Suppressor macrophage treated with lipopolysaccharide for 4 hours (primary cell): ENCODE measurements at places on chromosomes 4 and X.

- DNase-seq = no peak
Observed at GRCh38 chr4:176875446-176875930, 82.8 kb upstream of the VEGFC start.

DNA sequence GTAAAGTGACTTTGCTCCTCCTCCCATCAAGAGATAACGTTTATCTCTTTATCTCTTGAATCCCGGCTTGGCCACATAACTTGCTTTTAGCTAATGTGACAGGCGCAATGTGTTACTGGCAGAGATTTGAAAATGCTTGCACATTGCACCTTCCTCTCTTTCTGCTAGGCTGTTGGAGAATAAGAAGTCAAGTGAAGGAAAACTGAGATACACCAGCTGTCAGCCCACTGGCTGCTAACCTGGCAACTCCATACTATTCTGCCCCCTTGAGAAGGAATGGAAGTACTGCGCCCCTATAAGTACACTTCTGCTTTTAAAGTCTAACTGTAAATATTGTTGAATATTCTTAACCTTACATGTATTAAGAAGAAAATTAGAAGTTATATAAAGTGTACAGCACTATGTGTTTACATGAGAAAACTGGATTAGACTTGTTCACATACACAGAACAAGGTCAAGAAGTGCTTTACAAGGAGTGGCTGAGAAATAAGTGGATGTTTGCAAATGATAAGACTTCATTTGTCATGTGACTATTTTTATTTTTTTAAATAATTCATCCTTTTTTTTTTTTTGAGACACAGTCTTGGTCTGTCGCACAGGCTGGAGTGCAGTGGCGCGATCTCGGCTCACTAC, 424.5 kb upstream of the CTSO start:
- peak; percentile 46 for DNase-seq

DNA sequence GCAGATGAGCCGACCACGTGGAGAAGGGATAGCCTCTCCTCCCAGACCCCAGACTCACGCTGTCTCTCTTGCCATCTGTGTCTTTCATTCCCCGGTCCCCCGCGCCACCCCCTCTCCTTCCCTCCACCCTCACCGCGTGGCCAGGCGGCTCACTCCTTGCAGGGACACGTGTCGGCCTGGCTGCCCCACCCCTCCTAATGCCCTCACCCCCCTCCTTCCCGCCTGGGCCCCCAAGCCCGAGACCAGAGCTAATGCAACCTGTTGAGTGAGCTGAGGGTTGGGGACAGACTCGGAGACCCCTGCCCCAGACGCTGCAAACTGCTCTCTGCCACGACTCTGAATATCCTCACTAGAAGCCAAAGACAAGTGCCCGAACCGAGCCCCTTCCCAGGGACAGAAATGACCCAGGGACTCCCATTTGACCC, 1.8 kb downstream of the SLC38A5 start:
- DNase-seq = no peak

GRCh38 chr4:94798808-94799207, 41.1 kb downstream of the BMPR1B start:
- no peak for DNase-seq
